ENCODE measurements at places on chromosomes 16 and 17.
A peak's percentile ranks its signal among the peaks of the same experiment; 100 is the strongest.

- DNase-seq, result no peak
These were observed 74.2 kb upstream of the MARCHF10 start for GRCh38 chr17:62882284-62882683.

- DNase-seq, result no peak
These were observed 28.3 kb downstream of the G6PC1 start for GRCh38 chr17:42928714-42929496.

DNA sequence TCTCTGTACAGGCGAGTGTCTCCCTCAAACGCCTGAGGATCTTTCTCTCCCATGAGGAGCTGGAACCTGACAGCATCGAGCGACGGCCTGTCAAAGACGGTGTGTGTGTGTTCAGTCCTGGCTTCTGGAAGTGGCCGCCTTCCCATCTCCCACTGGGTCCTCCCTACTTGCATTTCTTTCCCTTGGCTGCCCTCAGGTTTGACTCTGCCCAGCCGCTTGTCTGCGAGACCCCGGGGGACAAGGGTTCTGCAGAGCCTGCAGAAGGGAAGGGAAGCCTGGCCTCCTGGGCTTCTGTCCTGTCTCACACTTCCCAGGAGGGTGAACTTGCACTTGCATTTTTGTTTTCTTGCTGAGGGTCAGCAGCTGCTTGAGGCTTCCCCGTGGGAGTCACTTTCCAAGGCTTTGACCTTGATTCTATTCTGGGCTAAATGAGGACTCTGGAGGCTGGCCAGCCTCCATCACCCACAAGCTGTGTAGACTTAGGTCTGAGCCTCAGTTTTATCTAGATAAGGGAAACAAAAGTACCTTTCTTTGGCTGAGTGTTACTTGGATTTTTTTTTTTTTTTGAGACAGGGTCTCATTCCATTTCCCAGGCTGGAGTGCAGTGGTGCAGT lies 122.3 kb downstream of the ABCC1 start:
- DNase-seq, result no peak

GRCh38 chr17:43907425-43907981 lies at the start of gene MPP2:
TSS of gene MPP2 (minus strand) at chr17:43907536. CDS start at chr17:43904460, 3,076 bp downstream.
- peak; percentile 42 for DNase-seq

DNA sequence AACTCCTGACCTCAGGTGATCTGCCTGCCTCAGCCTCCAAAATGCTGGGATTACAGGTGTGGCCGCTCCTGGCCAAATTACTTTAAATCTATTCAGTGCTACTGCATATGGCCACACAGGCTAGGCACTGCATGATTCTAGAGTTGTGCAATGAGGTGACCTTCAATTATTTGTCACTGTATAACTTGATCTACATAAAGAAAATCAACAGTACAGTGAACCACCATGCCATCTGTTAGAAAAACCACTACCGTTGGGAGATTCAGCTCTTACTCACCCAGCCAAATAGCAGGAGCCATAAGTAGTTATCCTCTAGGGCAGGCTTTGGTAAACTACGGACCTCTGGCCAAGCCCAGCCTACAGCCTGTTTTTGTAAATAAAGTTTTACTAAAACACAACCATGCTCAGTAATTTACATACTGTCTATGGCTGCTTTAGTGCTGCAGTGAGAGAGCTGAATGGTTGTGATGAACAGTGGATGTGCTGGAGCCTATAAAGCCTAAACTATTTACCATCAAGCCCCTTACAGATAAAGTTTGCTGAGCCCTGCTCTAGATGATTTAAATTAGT lies 40.7 kb upstream of the TANC2 start:
- no peak for DNase-seq

GRCh38 chr16:48378276-48378675 lies 6.9 kb downstream of the SIAH1 start:
- no peak for DNase-seq

DNA sequence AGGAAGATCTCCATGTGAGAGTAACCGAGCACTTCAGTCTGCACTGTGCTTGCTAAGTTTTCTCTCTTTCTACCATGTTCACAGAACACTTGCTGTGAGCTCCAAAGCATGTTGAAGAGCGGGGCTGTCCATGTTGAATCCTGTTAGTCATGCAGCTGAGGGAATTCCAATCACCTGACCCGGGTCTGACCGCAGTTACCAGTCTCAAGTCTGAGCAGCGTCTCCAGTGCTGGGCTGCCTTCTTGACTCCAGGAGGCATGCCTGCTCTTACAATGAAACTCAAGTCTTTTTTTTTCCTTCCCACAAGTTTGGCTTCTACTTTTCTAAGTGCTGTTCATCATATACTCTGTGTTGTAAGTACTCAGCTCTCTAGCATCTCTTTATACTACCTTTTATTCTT lies 44.3 kb downstream of the HOXB1 start:
- DNase-seq, result no peak

- no peak for DNase-seq
These were observed 18.2 kb downstream of the MPP3 start for GRCh38 chr17:43814714-43815113.

DNA sequence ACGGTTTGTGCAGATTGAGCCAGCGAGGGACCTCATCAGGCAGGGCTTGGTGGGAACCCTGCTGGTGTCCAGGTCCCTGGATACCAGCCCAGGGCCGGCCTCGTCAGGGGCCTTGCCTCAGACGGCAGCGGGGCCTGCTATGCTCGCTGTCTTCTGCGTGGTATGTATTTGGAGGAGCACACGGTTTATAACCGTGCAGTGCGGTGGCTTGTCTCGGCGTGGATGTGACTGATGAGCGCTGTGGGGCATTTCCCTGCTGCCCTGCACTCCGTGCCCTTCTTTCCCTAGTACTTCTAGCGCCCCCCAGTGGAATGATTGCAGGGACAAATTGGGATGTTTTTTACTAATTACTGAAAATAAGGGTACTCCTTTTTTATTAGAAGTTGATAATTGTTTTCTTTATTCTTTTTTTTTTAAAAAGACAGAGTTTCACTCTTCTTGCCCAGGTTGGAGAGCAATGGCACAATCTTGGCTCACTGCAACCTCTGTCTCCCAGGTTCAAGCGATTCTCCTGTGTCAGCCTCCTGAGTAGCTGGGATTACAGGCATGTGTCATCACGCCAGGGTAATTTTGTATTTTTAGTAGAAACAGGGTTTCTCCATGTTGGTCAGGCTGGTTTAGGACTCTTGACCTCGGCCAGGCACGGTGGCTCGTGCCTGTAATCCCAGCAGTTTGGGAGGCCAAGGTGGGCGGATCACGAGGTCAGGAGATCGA lies 15.3 kb downstream of the TBCD start:
- DNase-seq, result no peak

DNA sequence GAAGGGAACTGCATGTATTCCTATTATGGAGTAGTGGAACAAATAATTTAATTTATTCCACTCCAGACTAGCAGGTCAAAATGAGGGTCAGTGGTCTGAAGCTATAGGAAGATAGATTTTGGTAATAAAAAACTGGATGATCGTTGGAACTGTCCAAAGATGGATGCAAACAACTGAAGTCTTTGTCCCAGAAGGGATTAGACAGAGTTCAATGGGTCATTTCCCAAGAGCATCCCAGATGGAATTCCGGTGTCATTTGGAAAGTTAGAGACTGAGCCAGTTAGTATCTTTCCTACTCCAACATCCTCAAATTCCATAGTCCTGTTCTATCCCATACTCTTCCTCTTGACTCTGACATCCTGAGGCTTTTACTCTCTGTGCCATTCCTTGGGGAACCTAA lies 22.8 kb upstream of the TOX3 start:
- no peak for DNase-seq

GRCh38 chr17:48644910-48645557 lies 18.9 kb upstream of the HOXB9 start:
- no peak for DNase-seq
